ENCODE measurements at places on chromosomes 13 and 19. TPM values are rescaled to one million over a fixed set of nuclear protein-coding genes. Genes with fewer than 3 reads are reported as not detected.

The KCNRG gene
- total RNA-seq = 0.97 TPM

The PTPRS gene
- 6.7 TPM for total RNA-seq

The UHRF1 gene
- total RNA-seq = 0.11 TPM

The FCHO1 gene
- total RNA-seq = 79.3 TPM

The TARM1 gene
- not detected for total RNA-seq

The ATP8A2 gene
- total RNA-seq = 0.56 TPM

The SRRM5 gene
- total RNA-seq = 1.7 TPM

The TMEM38A gene
- total RNA-seq = 0.53 TPM

The CFAP97D2 gene
- not detected for total RNA-seq

The ZNF470 gene
- total RNA-seq = 1.3 TPM
